Stimulated activated CD4-positive, alpha-beta T cell treated with anti-CD3 and anti-CD28 coated beads, Interleukin-4, amount 100 ng/mL, for 48 hours (primary cell): ENCODE measurements at places on chromosomes 2 and 18.

- DNase-seq = peak; percentile 15
Observed at GRCh38 chr2:26401739-26402541, at the start of gene DRC1. Gene DRC1, plus strand, starts transcription at chr2:26401920. Its CDS starts 70 bp downstream, at chr2:26401990.

DNA sequence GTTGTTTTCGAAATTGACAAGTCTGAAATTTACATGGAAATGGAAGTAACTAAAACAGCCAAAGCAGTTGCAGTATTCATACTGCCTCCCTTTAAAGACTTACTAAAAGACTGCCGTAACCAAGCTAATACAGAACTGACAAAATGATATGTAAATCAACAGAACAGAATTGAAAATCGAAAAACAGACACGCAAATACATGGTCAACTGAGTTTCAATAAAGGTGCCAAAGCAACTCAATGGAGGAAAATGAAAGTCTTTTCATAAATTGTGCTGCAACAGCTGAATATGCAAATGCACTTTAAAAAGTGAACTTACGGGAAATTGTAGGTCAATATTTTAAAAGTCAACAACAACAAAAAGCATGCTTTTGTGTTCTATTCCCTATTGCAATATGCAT, 34.2 kb downstream of the TMEM131 start:
- DNase-seq = no peak

DNA sequence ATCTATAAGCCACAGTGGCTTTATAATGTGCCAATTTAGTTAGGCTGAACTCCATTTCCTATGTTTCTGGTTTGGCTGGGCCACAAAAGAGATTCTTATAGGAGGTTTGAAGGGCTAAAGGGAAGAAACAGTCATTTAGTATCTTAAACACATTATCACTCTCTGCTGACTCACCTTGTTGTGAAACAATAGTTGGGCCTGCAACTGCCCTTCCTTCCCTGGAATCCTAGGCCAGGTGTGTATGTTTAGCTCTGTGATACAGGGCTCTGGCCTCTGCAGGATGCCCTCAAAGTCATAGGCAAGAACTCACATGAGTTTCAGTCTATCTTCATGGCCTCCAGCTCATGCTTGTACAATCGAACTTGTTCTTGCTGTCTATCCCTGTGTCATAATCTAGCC, 400.0 kb upstream of the CELF4 start:
- DNase-seq = no peak

- no peak for DNase-seq
Observed at GRCh38 chr2:3430172-3430571, 50.7 kb downstream of the TRAPPC12 start.

GRCh38 chr18:79416022-79416676, 20.4 kb downstream of the NFATC1 start:
- no peak for DNase-seq

- no peak for DNase-seq
Observed at GRCh38 chr2:183812091-183812490, 687.8 kb downstream of the NUP35 start.

DNA sequence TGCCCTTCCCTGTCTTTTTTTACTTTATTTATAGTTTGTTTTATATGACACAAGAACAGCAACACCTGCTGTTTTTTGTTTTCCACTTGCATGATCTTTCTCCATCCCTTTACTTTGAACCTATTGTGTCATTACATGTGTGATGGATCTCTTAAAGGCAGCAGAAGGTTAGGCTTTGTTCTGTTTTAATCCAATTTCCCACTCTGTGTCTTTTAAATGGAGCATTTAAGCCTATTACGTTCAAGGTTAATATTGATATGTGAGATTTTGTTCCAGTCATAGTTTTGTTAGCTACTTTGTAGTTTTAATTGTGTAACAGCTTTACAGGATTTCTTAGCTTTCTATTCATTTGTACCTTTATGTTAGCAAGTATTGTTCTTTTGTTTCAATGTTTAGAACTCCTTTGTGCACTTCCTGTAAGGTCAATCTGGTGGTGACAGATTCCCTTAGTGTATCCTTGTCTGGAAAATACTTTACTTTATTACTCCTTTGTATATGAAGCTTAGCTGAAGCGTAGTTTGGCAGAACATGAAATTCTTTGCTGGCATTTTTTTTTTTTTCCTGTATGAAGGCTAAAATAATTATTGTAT, 1443.0 kb upstream of the LRRTM1 start:
- DNase-seq = no peak

DNA sequence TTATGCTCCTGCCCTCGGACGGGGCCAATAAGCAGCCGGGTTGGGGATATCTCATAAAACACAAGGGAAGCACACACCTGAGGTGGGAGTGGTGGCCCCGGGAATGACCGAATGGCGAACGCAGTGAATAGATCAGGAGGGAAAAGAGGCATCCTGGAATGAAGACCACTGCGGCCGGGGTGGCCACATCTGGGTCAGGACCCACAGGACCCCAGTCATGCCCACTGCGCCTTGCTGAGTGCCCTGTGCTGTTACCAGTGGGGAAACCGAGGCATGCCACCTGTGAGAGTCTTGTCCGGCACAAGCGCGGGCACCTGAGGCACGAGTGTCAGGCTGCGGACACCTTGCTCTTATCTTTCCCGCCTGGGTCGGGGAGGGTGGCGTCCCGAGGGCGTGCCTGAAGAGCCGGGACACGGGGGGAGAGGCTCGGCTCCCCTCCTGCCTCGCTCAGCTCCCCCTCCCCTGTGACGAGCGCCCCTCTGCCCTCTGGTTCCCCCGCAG, 1.6 kb downstream of the PDCD1 start:
- DNase-seq = no peak

DNA sequence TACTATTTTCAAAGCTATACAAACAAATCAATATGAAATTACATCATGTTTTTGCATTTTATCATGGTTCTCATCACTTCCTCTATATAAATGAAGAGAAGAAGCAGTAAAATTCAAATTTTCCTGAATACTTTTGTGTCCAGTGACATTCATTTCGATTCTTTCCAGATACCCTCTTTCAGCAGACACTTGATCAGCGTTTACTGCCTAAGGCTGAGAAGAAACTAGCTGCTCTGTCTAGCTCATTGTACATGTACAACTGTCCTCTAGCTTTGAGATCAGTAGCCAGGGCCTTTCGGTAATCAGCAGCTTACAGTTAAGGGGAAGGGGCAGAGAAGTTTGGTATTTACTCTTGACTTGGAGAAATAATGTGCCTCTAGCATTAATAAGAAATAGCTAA, 4.8 kb downstream of the VRK2 start:
- no peak for DNase-seq

GRCh38 chr2:38269421-38269820, 107.7 kb downstream of the ATL2 start:
- DNase-seq = no peak

- no peak for DNase-seq
Observed at GRCh38 chr2:205681401-205682238, 681 bp upstream of the NRP2 start.

GRCh38 chr2:42086500-42086953, 38.7 kb downstream of the PKDCC start:
- DNase-seq = no peak

DNA sequence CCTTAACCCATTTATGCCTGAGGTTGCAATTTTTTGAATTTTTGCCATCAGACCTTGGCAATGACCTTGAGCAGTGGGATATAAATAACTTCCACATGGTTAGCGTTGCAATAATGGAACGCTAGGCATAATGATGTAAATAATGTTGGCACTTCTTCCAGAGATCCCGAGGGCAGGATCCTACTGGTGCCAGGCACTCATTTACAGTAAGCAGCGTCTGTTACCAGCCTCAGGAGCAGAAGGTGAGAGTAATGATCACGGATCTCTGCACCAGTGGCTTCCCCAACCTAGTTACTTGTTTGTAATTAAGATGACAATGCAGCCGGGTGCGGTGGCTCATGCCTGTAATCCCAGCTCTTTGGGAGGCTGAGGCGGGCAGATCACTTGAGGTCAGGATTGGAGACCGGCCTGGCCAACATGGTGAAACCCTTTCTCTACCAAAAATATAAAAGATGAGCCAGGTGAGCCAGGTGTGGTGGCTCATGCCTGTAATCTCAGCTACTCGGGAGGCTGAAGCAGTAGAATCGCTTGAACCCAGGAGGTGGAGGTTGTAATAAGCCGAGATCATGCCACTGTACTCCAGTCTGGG, 41.9 kb downstream of the CPO start:
- DNase-seq = no peak

DNA sequence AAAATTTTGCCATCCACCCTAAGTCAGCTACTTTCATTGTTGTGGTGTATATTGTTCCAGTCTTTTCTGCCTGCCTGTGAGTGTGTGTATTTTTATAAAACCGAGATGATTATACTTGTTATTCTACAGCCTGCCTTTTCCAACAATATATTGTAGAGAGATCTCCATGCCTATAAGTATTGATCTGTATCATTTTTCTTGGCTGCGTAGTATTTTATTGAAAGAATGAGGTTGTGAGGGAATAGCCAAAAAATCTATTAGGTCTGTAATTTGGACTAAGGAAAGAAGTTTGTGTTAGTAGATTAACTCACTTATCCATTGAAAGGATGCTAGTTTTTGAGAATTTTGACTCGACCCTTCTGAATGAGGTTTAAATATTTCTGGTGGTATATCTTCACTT, 34.9 kb downstream of the PPM1B start:
- DNase-seq = no peak

DNA sequence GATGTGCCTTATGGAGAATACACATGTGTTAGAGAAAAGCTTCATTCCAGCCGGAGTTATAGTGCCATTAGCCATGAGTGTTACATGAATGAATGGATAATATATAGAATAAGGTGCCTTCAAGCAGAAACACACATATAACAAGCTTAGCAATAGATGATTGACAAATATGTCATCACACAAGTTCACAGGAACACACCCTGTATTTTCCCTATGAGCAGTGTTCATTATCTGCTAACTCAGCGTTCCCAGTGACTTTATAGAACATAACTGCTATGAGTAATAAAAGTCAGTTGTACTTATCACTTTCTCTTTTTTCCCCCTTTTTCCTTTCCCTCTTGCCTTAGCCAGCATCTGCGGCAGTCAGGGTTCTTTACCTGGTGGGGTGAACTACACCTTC, 65.1 kb downstream of the TIMM21 start:
- DNase-seq = no peak

DNA sequence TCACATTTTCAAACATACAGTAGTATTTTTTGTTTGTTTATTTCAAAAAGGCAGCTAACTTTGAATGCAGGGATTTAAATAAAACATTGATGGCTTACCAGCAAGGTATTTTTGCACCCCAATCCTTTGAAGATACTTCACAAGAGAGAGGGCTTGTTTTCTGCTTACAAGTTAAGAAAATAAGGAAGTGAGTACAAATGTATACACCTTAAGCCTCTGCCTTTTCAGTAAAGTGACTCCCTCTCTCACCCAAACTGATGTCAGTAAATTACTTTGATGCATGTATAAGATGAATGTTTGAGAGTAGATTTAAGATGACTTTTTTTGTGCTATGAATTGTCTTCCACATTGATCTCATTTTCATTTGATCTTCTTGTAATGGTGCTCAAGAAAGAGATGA, 820.0 kb downstream of the CPS1 start:
- no peak for DNase-seq

DNA sequence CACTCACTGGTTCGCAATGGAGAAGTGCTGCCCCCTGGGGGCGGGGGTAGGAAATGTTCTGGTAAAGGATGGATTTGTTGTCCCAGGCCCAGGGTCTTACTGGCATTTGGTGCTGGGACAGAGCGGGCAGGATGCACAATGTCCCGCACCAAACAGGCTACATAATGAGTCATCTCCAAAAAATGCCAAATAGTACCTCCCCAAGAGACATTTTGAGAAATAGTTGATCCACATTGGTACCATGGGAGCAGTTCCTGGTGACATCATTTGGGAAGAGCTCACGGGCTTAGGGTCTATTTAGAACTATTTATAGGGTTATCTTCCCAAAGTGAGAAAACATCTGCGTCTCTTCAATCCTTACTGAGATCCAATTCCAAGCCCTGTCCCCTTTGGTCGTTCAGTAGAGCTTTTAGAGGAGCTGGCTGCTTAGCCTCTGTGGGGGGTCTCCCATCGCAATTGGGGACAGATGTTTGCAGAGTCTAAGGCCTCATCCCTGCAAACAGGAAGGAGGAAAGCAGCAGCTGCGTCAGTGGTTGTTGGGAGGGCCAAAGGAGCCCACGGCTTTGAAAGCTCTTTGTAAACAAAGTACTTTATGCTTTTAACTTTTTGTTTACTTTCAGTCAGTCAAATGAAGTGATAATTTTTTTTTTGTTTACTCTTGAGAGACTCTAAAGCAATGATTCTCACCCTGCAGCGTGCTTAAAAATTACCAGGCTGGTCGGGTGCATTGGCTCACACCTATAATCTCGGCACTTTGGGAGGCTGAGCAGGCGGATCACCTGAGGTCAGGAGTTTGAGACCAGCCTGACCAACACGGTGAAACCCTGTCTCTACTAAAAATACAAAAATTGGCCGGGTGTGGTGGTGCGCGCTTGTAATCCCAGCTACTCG, 49.3 kb downstream of the GREB1 start:
- DNase-seq = peak; percentile 62

GRCh38 chr18:37568671-37569070, 3.1 kb upstream of the CELF4 start:
- no peak for DNase-seq

- DNase-seq = no peak
Observed at GRCh38 chr2:47833516-47833968, 50.6 kb downstream of the MSH6 start.

DNA sequence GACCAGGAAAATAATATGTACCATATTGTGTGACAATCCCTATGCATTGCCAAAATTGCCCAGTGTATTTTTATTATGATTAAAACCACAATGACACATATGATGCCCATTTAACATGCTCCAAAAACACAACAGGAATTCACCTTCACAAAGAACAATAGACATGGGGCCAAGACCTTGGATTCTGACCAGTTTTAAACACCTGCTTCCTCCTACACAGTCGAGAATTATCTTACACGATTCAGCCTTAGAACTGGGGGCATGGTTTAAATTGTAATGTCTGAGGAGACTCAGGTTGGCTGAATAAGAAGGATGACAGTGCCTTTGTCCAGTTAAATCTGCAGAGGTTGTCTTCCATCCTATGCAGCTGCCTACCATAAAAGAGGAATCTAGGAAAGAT, 212.7 kb downstream of the PLCL1 start:
- no peak for DNase-seq

GRCh38 chr2:196291873-196292800, 120.8 kb upstream of the STK17B start:
- no peak for DNase-seq

GRCh38 chr2:182595650-182596049, 120.4 kb upstream of the DNAJC10 start:
- DNase-seq = no peak

DNA sequence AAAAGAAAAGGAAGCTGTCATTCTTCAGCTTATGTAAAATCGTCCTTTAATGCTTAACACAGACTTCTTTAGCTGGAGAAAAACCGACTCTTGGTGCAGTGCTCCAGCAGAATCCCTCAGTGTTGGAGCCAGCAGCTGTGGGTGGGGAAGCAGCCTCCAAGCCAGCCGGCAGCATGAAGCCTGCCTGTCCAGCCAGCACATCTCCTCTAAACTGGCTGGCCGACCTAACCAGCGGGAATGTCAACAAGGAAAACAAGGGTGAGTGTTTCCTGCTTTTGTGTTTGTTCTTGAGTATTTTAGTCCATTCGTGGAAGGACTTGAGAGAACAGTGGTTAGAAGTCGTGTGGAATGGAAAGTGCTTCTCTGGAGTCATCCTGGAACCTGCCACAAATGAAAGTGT, 38.9 kb downstream of the KDM3A start:
- DNase-seq = no peak
